ENCODE measurements at places on chromosomes 2 and 18.

- no peak for DNase-seq
Measured at GRCh38 chr2:2828774-2829368, 497.8 kb upstream of the MYT1L start.

DNA sequence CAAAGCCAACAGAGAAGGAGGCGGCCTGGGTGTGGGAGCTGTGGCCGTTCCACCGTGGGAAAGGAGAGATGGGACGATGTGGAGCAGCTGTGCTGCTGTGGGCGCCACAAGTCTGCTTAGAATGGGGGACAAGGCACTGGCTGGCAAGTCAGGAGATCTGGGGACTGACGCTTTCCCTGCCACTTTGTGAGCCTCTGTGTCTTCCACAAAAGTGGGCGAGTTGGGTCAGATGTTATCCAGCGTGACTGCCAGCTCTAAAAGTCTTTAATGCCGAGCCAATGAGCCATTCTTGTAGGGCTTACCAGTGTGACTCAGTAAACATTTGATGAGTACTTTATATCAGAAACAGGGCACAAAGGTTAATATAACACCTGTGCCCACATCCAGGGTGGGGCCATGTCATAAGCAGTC lies 113.6 kb upstream of the MGAT5 start:
- DNase-seq: peak; percentile 30

DNA sequence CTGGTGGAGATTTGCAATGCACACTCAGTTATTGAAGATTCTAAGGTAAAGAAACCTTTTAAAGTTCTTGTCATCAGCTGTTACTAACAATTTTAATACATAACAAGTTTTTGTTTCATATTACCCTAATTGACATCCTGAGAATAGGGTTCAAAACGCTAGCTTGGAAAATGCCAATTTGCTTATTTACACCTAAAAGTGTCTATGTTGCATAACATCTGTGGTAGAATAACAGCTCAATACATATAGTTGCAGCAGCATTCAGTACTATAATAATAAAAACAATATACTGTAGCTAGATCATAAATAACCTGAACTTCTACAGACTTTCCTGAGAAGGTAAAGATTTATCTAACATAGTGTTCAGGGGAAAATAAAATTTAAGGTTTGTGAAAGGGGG lies 219.0 kb downstream of the OSR1 start:
- DNase-seq: no peak

- peak; percentile 72 for DNase-seq
Measured at GRCh38 chr18:48030616-48031480, 100.4 kb upstream of the SMAD2 start.

DNA sequence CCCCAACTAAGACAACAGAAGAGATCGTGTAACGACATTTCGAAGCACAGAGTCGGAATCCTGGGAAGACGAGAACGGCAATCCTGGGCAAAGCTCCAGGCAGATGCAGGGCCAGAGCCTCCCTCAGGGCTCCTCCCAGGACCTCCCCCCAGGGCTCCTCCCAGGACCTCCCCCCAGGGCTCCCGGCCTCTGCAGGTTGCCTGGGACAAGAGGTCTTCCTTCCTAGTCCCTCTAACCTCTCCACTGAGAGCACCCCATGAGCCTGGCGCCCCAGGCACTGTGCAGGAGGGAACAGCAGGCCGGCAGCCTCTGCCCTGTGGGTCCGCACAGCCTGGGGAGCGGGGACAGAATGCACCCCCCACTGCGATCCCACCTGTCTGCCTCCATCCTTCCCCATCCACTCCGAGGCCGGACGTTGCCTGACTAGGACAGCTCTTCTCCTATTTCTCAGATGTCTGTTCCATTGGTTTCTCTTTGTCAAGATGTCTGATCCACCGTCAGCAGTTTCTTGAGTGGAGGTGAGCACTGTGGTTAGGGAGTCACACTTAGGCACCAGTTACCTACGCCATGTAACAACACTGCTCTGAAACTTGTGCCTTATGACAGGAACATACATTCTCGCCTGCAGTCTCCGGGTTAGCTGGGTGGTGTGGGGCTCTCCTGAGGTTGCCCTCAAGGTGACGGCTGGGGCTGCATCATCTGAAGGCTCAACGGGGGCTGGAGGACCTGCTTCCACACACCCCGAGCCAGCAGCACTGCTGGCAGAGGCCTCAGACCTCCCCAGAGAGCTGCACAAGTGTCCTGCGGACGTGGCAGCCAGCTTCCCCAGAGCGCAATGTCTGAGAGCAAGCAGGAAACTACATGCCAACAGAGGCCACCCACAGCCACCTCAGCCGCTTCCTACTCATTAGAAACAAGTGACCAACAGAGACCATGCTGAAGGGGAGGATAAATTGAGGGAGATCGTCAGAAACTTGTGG lies 28.9 kb downstream of the ADI1 start:
- DNase-seq: no peak

DNA sequence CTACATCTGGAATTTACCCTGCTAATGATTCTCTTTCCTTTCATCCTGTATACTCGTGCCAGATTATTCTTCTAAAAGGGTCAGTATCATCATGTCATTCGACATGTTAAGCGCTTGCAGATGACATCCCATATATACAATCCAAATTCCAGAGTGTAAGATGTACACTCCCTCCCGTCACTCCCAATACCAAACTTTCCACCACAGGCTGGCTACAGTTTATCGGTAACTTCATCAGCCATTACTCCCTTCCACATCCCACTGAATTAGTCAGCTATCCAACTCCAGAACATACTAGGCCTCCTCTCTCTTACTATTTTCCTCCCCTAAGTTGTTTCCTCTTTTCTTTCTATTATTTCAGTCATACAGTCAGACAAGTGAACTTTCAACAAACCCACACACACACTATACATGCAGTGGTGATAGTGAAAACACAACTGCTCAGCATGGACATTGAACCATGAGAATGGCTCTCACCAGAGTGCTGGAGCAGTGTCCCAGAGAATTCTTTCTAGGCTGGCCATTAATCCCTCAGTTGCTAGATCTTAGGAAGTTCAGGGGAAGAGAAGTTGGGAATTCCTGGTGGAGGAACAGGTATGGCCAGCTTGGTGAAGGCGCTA lies 10.6 kb upstream of the NMI start:
- DNase-seq: no peak

All from NCI-H345 (cell line).